Fibroblast of villous mesenchyme (primary cell): ENCODE measurements at places on chromosomes 5 and 9. TPM values are rescaled to one million over a fixed set of nuclear protein-coding genes. Genes with fewer than 3 reads are reported as not detected.

The RANBP6 gene
- total RNA-seq: 29.0 and 45.3 TPM in 2 replicates

The PSD2 gene
- under 0.01 TPM in 1 of 2 replicates, not detected in the other for total RNA-seq

The MARCOL gene
- total RNA-seq: not detected in 2 replicates

The REEP2 gene
- 13.0 and 16.4 TPM in 2 replicates for total RNA-seq

The GRXCR2 gene
- not detected in 2 replicates for total RNA-seq

The HMCN2 gene
- under 0.01 TPM in 1 of 2 replicates, not detected in the other for total RNA-seq

The SLC9A3 gene
- total RNA-seq: 0.86 and 0.97 TPM in 2 replicates

The ORM1 gene
- not detected in 2 replicates for total RNA-seq

The OMD gene
- total RNA-seq: not detected in 2 replicates

The SUB1 gene
- total RNA-seq: 105 and 142 TPM in 2 replicates

The NR6A1 gene
- under 0.01 and 0.32 TPM in 2 replicates for total RNA-seq

The HTR4 gene
- not detected in 2 replicates for total RNA-seq

The FOXI1 gene
- total RNA-seq: not detected in 2 replicates

The C5orf58 gene
- total RNA-seq: not detected in 2 replicates

The LRRC26 gene
- total RNA-seq: not detected in 2 replicates

The NMUR2 gene
- total RNA-seq: not detected in 2 replicates

The TMEM215 gene
- not detected in 2 replicates for total RNA-seq

The MOCS2 gene
- total RNA-seq: 47.7 and 60.9 TPM in 2 replicates

The TAF1L gene
- under 0.01 TPM in 1 of 2 replicates, not detected in the other for total RNA-seq

The SPATA6L gene
- 0.43 and 0.64 TPM in 2 replicates for total RNA-seq

The TAF11L5 gene
- total RNA-seq: not detected in 2 replicates

The IL9 gene
- not detected in 2 replicates for total RNA-seq

The CDC23 gene
- 25.4 and 40.2 TPM in 2 replicates for total RNA-seq

The FGD3 gene
- under 0.01 TPM in 1 of 2 replicates, not detected in the other for total RNA-seq

The ESM1 gene
- total RNA-seq: under 0.01 and 0.86 TPM in 2 replicates

The CAMK4 gene
- 1.3 and 3.2 TPM in 2 replicates for total RNA-seq

The PCDHA2 gene
- total RNA-seq: under 0.01 TPM in 2 replicates

The NPM1 gene
- total RNA-seq: 926 and 1,000 TPM in 2 replicates

The DOK3 gene
- 2.6 TPM in 2 replicates for total RNA-seq

The IFNK gene
- not detected in 2 replicates for total RNA-seq

The FCN2 gene
- total RNA-seq: not detected in 2 replicates

The NEK6 gene
- 41.9 and 43.2 TPM in 2 replicates for total RNA-seq

The IRX2 gene
- 0.32 and 3.0 TPM in 2 replicates for total RNA-seq

The SOX30 gene
- total RNA-seq: under 0.01 TPM in 1 of 2 replicates, not detected in the other

The ST6GALNAC4 gene
- 30.0 and 34.1 TPM in 2 replicates for total RNA-seq

The GARIN3 gene
- not detected in 2 replicates for total RNA-seq

The STING1 gene
- total RNA-seq: 25.9 and 26.7 TPM in 2 replicates

The PCDHGA6 gene
- 4.7 and 4.8 TPM in 2 replicates for total RNA-seq

The CNTNAP3 gene
- total RNA-seq: 0.64 TPM in 1 of 2 replicates, not detected in the other

The ITGA1 gene
- 104 and 154 TPM in 2 replicates for total RNA-seq

The SLC6A18 gene
- total RNA-seq: not detected in 2 replicates

The GFM2 gene
- total RNA-seq: 30.6 and 53.5 TPM in 2 replicates
